Subcutaneous adipose tissue (tissue), 4 donors: ENCODE measurements at places on chromosomes 16 and 17. TPM values are rescaled to one million over a fixed set of nuclear protein-coding genes. Genes with fewer than 3 reads are reported as not detected.

STUB1 gene
- 121 TPM for total RNA-seq

ALOX15B gene
- 7.3 TPM for total RNA-seq

NFATC3 gene
- total RNA-seq: 46.9 TPM

ADAD2 gene
- total RNA-seq: not detected

RASD1 gene
- total RNA-seq: 294 TPM

GCGR gene
- not detected for total RNA-seq

KRT31 gene
- not detected for total RNA-seq

IRX3 gene
- 11.7 TPM for total RNA-seq

KRT33B gene
- total RNA-seq: not detected

CNTNAP1 gene
- total RNA-seq: 3.1 TPM

ITGA2B gene
- total RNA-seq: 0.65 TPM

ABCC12 gene
- total RNA-seq: not detected

RCVRN gene
- 0.22 TPM for total RNA-seq

ZNF207 gene
- total RNA-seq: 131 TPM

DPEP2 gene
- total RNA-seq: 0.98 TPM

KCNH4 gene
- total RNA-seq: 0.19 TPM

SCARF1 gene
- total RNA-seq: 11.2 TPM

CSH1 gene
- not detected for total RNA-seq

CCL16 gene
- total RNA-seq: not detected

CCL2 gene
- 7.9 TPM for total RNA-seq

KRT38 gene
- not detected for total RNA-seq

SLC5A11 gene
- not detected for total RNA-seq

PER1 gene
- 186 TPM for total RNA-seq

NGFR gene
- 2.2 TPM for total RNA-seq

CIITA gene
- total RNA-seq: 65.0 TPM

TNFSF13 gene
- total RNA-seq: 52.2 TPM

KRTAP4-5 gene
- total RNA-seq: not detected

CDH1 gene
- not detected for total RNA-seq

PRSS33 gene
- total RNA-seq: not detected

NOD2 gene
- 0.94 TPM for total RNA-seq

BEAN1 gene
- total RNA-seq: not detected

NPB gene
- 0.22 TPM for total RNA-seq

KRTAP1-1 gene
- total RNA-seq: not detected

GPATCH8 gene
- total RNA-seq: 33.9 TPM

TPSD1 gene
- total RNA-seq: 14.3 TPM

EPX gene
- not detected for total RNA-seq

NHLRC4 gene
- not detected for total RNA-seq

MVD gene
- 10.1 TPM for total RNA-seq

ABCA10 gene
- total RNA-seq: 22.2 TPM

KRT27 gene
- not detected for total RNA-seq

ABI3 gene
- 0.82 TPM for total RNA-seq

STAT5B gene
- total RNA-seq: 200 TPM

PPP1R9B gene
- 14.0 TPM for total RNA-seq

HIC1 gene
- total RNA-seq: 15.6 TPM

PLXDC1 gene
- 6.4 TPM for total RNA-seq
